ENCODE measurements at places on chromosomes 12 and 14. TPM values are rescaled to one million over a fixed set of nuclear protein-coding genes. Genes with fewer than 3 reads are reported as not detected.

Gene TMPRSS12
- not detected for total RNA-seq

Gene TAS2R7
- total RNA-seq: not detected

Gene TMEM52B
- total RNA-seq: not detected

Gene TOMM20L
- total RNA-seq: not detected

Gene CCDC198
- total RNA-seq: not detected

Gene TAS2R8
- 0.36 TPM for total RNA-seq

Gene CACNA2D4
- total RNA-seq: 0.25 TPM

- no peaks in the 10 kb centered on the region for H3K36me3 ChIP-seq
- no peak overlapping the region for H3K4me3 ChIP-seq
- no peak overlapping the region for H3K27ac ChIP-seq
Measured at GRCh38 chr14:56300495-56300894, 182.3 kb downstream of the PELI2 start.

- H3K4me3 ChIP-seq: no peak overlapping the region
- H3K27me3 ChIP-seq: no peaks in the 10 kb centered on the region
- H3K36me3 ChIP-seq: no peaks in the 10 kb centered on the region
- peak; percentile 78 for DNase-seq
- peaks cover 10% of the 10 kb centered on the region for H3K4me1 ChIP-seq
- peak overlapping the region; percentile 69 for H3K27ac ChIP-seq
Measured at GRCh38 chr12:122946690-122947341, 19.4 kb downstream of the ABCB9 start.

GRCh38 chr12:21248679-21249078, 86.0 kb downstream of the SLCO1A2 start:
- no peaks in the 10 kb centered on the region for H3K27me3 ChIP-seq
- H3K36me3 ChIP-seq: no peaks in the 10 kb centered on the region
- H3K4me1 ChIP-seq: no peaks in the 10 kb centered on the region
- no peak overlapping the region for H3K4me3 ChIP-seq
- DNase-seq: no peak

DNA sequence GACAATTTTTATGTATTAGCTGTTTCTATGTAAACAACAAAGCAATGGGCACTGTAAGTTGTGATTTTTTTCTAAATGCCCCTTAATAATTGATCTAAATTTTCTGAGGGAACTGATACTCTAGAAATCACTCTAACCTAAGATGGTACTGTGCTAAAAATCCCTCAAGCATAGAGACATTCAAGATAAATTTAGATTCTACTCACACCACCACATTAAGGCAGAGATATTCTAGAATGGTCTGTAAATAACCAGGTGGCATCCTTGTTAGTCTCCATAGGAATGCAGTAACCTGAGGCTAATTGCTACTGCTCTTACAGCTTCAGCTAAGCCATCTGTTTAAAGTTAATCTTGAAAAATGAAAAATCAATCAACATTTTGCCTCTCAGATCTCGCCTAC, 87.3 kb downstream of the SLC41A2 start:
- no peak for DNase-seq
- H3K4me1 ChIP-seq: no peaks in the 10 kb centered on the region
- no peak overlapping the region for H3K4me3 ChIP-seq
- H3K36me3 ChIP-seq: no peaks in the 10 kb centered on the region

DNA sequence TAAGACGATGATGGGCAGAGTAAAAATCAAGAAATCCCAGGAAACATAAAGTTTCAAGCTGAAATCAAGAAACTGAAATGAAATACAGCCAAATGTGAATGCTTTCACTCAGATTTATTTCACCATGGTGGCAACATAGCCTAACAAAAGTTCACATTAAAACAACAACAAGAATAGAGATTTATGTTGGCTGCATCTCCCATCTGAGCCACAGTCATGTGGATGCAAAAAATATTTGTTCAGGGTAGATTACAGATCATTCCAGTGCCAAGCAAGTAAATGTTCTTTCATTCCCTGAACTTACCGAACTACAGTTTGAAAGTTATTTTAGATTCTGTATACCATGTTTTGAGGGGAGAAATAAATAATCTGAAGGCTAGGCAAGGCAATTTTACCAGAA, 159.9 kb upstream of the TMTC1 start:
- no peak overlapping the region for H3K27ac ChIP-seq
- no peak overlapping the region for H3K4me3 ChIP-seq
- H3K36me3 ChIP-seq: no peaks in the 10 kb centered on the region
- no peak for DNase-seq
- no peaks in the 10 kb centered on the region for H3K4me1 ChIP-seq
- H3K27me3 ChIP-seq: no peaks in the 10 kb centered on the region

Measured in gastrocnemius medialis (tissue), 4 donors.